ENCODE measurements at places on chromosomes 7 and 10.

DNA sequence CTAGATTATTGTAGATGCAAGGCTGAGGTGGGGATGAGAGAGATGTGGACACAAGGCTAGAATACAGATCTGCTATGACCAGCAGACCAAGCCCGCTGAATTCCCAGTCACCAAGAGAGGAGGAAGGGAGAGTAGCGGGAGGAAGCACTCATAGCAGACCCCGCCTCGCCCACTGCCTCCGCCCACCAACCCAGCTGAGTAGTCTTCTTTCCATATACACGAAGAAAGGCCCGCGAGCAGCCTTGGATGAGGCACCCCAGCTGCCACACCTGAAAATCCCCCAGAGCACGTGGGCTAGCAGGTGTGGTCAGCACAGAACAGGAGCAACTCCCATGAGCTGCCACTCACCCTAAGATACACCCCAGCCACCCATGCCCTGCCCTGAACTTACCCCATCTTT lies 7.9 kb upstream of the H2BK1 start:
- no peak for DNase-seq

DNA sequence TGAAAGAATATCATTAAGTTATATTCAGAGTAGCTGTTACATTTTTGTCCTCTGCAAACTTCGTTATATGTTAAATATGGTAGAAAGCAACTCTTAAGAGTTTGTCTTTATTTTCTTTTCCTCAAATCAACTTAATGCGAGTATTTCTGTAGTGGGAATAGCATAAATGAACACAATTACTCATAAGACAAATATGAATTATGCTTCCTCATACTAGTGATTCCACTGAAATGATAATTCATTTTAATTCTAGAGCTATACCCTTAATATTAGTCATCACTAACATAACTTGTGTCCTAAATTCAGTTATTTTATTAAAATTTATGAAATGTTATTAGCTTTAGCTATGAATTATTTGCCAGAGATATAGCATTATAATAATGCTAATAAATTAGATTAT lies 820.6 kb upstream of the KCND2 start:
- DNase-seq, result no peak

- DNase-seq, result no peak
Observed at GRCh38 chr10:74967911-74968666, 141.7 kb downstream of the KAT6B start.

- DNase-seq, result no peak
Observed at GRCh38 chr10:2625094-2625493, 442.3 kb upstream of the PFKP start.

- no peak for DNase-seq
Observed at GRCh38 chr7:121744877-121745276, 128.1 kb upstream of the PTPRZ1 start.

DNA sequence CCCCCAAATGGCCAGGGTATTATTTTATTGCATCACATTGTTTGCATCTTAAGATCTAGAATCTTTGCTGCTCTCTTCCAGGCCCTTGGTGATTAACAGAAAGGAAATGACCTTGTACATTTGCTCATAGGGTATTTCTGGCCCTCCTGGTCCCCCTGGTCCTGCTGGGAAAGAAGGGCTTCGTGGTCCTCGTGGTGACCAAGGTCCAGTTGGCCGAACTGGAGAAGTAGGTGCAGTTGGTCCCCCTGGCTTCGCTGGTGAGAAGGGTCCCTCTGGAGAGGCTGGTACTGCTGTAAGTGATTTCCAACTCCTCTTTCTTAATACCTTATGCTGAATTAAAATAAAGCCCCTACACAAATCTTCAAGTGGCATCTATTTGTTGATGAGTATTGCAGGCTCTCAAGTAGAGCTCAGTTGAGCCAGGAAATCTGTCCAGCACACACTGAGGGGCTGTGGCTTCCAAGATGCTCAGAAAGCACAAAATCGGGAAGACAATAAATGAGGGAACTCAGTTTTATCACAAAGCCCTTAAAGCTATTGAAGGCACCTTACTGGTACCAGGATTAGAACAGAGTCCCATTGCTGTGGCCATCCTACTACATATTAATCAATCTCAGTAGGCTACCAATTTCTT lies 28.2 kb downstream of the COL1A2 start:
- DNase-seq, result no peak

GRCh38 chr10:43430926-43431663 lies 5.8 kb upstream of the ZNF487 start:
- DNase-seq, result no peak

DNA sequence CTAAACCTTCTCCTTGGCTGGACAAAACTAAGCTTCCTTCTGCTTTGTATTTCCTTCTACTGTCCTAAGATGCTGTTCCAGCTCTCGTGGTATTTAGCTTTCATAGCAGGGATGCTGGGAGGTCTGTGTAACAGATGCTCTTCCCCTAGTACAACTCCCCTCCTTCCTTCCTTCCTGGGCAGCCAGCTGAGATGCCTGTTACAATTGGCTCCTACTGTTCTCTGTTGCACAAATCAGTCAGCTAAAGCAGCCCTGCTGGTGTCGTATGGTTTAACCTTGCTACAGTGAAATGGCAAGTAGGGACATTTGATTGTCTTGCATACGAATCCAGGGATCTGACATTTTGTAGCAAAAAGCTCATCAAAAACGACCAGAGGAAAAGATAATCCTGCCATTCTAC lies 143.8 kb downstream of the ARHGAP21 start:
- DNase-seq, result no peak

DNA sequence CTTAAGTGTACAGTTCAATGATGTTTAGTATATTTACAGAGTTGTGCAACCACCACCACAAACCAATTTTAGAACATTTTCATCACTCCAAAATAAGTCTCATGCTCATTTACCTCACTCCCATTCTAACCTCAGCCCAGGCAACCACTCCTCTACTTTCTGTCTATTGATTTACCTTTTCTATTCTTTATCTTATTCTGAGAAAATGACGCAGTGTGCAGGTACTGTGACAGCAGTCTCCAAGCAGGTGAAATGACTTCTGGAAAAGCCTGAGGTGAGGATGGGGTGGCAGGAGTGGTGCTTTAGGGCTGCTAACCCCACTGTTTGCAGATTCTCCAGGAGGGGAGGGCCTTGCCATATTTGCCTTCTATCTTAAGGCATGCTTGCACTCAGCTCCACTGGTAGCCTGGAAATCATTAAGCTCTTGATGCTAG lies 39.5 kb downstream of the GARS1 start:
- DNase-seq, result no peak

DNA sequence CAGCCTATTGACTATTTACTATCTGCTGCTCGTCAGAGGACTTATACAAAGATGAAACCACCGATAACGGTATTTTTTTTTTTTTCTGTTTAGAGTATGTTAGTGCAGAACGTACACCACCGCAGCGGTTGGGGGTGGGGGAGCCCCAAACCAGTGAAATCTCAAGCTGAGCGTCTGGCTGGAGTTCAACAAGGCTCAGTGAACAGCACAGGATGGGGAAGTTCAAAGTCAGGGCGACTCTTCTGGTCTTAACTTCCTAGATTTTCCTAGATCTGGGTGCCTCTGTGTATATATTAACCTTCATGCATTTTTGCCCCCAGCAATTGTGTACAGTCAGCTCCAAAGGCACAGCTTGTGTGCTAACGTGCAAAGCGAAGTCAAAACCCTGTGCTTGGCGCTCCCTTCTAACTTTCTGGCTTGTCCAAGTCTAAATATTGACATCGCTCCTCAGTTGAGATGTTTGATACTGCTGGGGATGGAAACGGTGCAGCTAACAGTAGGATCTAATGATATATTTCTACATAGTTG lies 1.1 kb downstream of the RHOBTB1 start:
- DNase-seq, result no peak

GRCh38 chr7:97479740-97480290 lies 252.1 kb upstream of the TAC1 start:
- no peak for DNase-seq

DNA sequence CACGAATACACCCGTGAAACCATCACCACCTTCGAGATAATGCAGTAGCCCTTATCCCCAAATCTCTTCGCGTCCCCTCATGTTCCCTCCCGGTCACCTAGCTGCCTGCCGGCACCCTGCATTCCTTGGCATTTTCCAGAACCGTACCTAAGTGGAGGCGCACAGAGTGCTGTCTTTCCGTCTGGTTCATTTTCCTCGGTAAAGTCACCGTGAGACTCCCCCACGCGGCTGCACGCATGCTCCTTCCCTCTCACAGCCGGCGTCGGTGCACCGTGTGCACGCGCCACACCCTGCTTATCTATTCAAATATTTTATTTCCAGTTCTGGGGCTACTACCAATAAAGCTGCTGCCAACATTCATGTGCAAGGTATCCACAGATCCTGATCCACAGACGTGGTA lies 65.5 kb upstream of the NKX6-2 start:
- no peak for DNase-seq

- no peak for DNase-seq
Observed at GRCh38 chr7:139212133-139212532, 18.9 kb upstream of the UBN2 start.

- DNase-seq, result no peak
Observed at GRCh38 chr7:81761821-81762220, 8.0 kb downstream of the HGF start.

GRCh38 chr10:122198631-122199030 lies 72.5 kb upstream of the BTBD16 start:
- DNase-seq, result no peak

- DNase-seq, result no peak
Observed at GRCh38 chr7:80923211-80923612, 4.4 kb upstream of the SEMA3C start.

- DNase-seq, result no peak
Observed at GRCh38 chr10:123614888-123615287, 51.3 kb upstream of the GPR26 start.

GRCh38 chr7:5197811-5198210 lies 7.8 kb downstream of the WIPI2 start:
- DNase-seq, result no peak

DNA sequence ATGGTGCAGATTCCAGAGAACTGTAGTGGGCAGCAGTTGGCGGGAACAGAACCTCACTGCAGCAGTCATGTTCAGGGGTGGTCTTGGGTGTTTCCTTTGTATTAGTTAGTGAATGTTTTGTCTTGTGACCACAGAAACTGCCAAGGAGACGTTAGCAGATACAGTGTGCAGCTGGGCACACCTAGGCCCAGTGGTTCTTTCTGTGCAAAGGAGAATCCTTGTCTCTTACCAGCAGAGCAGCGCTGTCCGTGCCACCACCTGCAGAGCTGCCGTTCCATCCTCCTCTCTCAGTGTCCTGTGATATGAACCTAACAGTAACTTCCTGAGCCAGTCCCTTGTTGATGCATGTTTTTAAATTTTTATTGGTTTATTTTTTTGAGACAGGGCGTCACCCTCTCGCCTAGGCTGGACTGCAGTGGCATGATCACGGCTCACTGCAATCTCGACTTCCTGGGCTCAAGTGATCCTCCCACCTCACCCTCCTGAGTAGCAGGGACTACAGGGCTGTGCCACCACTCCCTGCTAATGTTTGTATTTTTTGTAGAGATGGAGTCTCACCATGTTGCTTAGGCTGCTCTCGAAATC lies 60.6 kb downstream of the WDR37 start:
- no peak for DNase-seq

GRCh38 chr7:120273476-120273975 lies 551 bp downstream of the KCND2 start:
- no peak for DNase-seq

GRCh38 chr10:91391920-91392319 lies 18.2 kb upstream of the HECTD2 start:
- DNase-seq, result no peak

DNA sequence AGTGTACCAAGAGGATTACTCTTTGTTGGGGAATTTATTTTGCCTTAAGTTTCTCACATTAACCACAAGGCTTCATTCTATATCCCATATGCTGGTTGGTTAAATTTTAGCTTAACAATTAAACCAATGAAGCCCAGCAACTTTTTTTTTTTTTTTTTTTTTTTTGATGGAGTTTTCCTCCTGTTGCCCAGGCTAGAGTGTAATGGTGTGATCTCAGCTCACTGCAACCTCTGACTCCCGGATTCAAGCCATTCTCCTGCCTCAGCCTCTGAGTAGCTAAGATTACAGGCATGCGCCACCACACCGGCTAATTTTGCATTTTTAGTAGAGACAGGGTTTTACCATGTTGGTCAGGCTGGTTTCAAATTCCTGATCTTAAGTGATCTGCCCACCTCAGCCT lies 75.0 kb upstream of the MKX start:
- no peak for DNase-seq

- DNase-seq, result no peak
Observed at GRCh38 chr10:97150013-97150595, 35.7 kb downstream of the SLIT1 start.

DNA sequence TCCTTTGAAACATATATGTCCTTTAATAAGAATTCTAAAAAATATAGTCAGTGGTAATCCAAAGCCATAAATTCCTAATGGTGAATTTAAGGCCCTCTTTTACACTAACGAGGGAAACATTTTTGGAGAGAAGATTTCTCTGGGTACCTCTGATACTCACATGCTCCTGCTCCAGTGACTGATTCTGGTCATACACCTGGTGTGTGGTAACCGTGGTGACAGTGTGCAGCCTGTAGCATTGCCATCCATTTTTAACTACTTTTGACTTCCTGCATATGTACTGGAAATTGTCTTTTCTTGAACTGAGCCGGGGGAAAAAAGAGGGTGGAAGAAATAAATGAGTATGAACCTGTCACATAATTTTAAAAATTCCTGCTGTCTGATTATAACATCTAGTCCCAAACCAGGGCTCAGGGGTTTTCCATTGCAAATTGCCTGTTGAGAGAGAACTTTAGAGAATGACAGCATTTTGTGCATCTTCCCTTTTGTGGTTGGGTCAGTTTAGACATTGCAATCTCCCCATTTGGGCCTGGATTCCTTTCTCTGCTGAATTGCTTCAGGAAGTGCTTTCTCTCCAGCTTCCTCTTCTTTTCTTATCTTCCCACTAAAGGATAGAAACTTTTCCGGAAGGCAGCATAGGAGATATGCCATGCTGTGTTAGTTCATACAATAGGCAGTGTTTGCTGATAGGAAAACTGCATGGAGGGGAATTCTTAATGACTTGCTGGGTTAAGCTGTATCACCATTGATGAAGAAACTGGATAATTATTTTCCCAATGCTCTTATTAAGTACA lies 125.5 kb downstream of the GRM3 start:
- DNase-seq, result no peak

- DNase-seq, result no peak
Observed at GRCh38 chr10:8378198-8378983, 323.9 kb downstream of the GATA3 start.

GRCh38 chr7:148773334-148773733 lies 74.6 kb downstream of the CUL1 start:
- peak; percentile 25 for DNase-seq

- peak; percentile 53 for DNase-seq
Observed at GRCh38 chr7:2529161-2530070, 9.8 kb downstream of the LFNG start.

GRCh38 chr7:84049071-84049836 lies 145.3 kb downstream of the SEMA3A start:
- no peak for DNase-seq
